ENCODE measurements at places on chromosomes 4 and X.

- no peak for DNase-seq
These were observed 634.8 kb upstream of the MAGEB2 start for GRCh38 chrX:29580560-29580959.

DNA sequence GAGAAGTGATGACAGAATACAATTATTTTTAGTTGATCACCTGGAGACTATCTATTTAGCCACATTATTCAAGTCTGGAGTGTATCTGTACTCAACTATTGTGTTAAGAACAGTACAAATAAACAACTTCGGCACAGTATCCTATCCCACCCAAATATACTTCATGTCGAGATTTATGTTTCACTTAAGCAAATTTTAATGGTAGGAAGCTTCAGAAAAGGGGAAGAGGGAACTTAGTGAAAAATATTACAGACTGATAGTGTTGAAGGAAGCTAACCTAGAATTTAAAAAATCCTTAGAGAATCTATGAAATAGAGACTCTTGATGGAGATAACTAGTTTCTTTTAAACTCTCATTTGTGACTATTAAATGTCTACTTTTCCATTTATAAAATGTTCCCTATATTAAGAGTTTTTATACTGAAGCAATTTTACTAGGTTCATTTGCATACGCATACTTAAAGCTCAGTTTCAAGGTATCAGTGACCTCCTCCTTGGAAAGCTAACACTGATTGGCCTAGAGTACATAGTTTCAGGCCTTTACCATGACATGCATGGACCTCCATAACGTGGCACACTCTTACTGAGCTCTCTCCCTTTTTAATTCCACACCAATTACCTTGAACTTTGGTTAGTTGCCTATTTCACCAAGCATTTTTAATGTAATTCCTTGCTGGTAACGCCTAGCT is 197.7 kb downstream of the CAMK2D start:
- DNase-seq: no peak

DNA sequence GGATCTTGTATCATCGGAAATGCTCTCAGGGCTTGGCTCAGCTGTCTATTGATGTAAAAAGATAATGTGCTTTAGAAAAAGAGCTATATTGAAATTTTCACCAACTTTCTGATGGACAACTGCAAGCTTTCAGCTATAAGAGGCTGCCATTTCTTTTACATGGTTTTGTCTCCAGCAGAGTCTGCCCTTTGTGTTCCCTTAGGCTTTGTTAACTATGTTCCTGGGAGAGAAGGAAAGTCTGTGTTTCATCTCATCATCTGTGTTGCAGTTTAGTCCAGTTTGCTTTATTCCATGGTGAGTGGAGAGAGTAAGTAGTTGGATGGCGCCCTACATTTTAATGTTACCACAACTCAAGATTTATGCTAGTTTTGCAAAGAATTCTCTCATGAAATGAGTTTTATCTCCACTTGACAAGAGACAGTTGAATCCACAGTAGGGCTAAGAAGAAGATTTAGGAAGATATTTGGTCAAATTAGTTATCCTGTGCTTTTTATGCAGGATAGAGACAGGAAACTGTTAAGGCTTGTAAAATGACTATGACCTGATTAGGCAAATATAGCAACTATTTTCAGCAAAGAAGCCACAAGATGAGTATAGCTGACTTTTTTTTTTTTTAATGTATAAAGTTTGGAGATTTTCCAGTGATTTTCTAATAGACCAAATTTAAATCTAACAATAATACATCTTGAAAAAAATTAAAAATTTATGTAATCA is 16.5 kb downstream of the SEPTIN11 start:
- no peak for DNase-seq

DNA sequence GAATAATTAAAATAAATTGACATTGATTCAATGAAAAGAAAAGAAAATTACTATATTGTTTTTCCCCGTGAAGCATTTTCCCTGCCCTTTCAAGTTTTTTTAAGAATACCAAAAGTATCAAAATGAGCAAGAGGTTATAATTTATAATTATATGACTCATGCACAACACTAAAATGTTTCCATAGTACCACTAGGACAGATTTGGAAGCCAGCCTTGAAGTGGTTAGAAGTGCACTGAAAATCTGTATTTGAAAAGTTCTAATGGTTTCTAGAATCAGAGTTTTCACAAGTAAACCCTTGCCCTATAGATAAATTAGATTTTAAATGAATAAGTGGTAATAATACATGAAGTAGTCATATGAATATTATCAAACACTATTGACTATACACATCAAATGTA is 140.9 kb downstream of the HNRNPD start:
- DNase-seq: no peak

DNA sequence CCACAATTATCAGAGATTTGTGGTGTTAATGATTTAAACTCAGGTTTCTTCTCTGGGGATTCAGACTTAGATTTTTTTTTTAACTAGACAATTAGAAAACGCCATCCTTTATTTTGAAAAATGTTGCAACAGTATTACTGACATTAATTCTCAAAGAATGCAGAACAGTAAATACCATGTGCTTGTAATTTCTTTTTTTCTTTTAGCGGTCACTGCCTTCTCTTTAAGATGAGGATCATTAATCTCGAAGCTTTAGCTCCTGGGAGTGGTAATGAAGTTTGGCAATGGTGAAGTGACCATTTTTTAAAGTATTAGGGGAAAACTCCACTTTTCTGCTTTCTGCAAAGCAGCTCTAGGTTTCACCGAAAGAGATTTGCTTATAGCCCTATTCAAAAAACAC is 164.0 kb upstream of the MBNL3 start:
- no peak for DNase-seq

- no peak for DNase-seq
These were observed 3.7 kb downstream of the SRPX2 start for GRCh38 chrX:100647739-100648138.

- no peak for DNase-seq
These were observed 86.4 kb upstream of the C4orf50 start for GRCh38 chr4:6104541-6105130.

DNA sequence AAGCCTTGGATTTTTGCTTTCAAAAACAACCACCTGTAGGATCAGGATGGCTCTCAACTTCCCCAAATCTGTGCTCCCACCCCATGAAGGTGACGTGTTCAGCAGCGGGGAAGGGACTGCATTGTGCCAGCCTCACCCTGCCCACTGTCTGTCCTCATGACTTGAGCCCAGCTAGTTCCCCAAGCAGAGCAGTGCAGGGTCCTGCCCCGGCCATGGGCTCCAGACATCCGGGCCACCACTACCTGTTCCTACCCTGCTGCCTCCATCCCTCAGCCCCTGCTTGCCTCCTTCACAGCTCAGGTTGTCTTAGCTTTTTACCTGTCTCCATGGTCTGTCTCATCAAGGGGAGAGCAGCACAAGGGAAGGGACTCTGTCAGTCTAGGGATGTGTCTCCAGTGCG is 11.4 kb upstream of the MAP9 start:
- no peak for DNase-seq

- DNase-seq: no peak
These were observed 401.0 kb downstream of the TMA16 start for GRCh38 chr4:163895378-163896005.

GRCh38 chr4:173519111-173520101 is 10.6 kb downstream of the HAND2 start:
- no peak for DNase-seq

DNA sequence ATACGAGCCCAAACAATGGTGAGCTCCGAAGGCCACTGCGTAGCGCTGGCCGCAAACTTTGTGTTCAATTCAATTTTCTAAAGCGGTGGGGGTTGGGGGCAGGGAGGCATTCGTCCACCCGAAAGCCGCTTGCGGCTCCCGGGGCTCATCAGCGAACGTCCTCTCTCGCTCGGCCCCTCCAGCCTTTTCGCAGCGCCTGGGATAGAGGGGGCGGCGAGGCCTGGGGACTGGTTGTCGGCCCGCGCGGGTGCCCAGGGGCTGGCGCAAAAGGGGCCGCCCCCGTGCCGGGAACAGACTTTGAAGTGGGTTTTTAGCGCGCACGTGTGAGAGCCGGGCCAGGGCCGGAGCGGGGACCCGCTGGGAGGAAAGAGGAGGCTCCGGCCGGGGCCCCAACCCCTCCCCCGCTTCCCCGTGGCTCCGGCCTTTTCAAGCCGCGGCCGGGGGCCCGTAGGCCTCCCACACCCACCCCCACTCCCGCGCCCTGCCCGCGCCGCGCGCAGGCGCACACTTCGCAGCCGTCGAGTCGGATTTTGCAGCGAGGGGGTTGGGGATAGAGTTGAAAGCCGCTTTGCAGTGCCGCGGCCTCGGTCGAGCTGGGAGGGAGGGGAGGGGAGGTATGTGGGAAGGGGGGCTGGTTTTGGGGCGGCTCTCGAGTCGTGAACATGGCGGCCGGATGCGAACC is 8.3 kb downstream of the ZIC3 start:
- DNase-seq: no peak

GRCh38 chr4:99606716-99607115 is 32.1 kb downstream of the MTTP start:
- no peak for DNase-seq

DNA sequence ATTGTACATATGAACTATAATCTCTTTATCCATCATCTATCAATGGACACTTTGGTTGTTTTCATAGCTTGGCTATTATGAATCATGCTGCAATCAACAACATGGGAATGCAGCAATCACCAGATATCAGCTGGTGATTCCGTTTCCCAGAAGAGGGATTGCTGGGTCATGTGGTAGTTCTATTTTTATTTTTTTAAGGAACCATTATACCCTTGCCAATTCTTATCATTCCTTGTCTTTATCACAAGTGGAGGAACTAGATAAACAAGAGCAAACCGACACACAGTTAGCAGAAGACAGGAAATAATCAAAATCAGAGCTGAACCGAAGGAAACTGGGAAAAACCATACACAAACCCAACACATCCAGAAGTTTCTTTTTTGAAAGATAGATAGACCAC is 14.5 kb upstream of the LNX1 start:
- no peak for DNase-seq

DNA sequence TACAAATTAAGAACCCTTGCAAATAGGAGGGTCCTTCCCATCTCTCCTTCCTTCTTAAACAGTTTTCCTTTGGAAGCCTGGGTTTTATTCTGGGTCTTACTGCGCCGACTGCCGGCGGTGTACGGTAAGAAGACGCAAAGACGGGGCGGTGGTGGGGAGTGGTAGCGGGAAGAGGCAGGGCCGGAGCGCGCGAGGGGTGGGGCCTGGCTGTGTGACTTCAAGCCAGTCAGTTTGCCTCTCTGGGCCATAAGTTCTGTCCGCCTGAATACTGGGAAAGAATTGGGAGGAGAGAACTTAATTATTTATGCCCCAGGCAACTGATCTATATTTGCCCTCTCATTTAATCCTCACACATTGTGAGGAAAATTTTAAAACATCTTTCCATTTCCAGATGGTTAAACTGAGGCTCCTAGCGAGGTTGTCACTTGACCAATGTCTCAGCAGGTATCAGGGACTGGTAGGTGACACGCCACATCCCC is 726 bp upstream of the KANTR start:
- DNase-seq: peak; percentile 35

DNA sequence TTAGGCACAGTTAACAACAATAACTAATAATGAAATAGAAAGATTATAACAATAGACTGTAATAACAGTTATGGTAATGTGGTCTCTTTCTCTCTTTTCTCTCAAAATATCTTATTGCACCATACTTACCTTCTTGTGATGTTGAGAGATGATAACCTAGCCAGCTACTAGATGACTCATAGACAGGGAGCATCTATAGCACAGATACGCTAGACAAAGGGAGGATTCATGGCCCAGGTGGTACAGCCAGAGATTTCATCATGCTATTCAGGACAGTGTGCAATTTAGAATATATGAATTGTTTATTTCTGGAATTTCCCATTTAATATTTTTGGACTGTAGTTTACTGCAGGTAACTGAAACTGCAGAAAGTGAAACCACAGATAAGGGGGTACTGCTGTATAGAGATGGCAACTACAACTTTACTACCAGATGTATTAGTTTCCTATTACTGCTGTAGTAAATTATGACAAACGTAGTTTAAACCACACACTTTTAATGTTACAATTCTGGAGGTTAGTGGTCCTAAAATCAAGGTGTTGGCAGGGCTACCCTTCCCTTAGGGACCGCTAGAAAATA is 41.8 kb upstream of the MAGED1 start:
- no peak for DNase-seq

GRCh38 chr4:115113506-115114106 is at the start of gene NDST4:
Gene NDST4 (minus strand): TSS chr4:115113620. CDS start chr4:115077036, 36,584 bp downstream.
- DNase-seq: peak; percentile 3

DNA sequence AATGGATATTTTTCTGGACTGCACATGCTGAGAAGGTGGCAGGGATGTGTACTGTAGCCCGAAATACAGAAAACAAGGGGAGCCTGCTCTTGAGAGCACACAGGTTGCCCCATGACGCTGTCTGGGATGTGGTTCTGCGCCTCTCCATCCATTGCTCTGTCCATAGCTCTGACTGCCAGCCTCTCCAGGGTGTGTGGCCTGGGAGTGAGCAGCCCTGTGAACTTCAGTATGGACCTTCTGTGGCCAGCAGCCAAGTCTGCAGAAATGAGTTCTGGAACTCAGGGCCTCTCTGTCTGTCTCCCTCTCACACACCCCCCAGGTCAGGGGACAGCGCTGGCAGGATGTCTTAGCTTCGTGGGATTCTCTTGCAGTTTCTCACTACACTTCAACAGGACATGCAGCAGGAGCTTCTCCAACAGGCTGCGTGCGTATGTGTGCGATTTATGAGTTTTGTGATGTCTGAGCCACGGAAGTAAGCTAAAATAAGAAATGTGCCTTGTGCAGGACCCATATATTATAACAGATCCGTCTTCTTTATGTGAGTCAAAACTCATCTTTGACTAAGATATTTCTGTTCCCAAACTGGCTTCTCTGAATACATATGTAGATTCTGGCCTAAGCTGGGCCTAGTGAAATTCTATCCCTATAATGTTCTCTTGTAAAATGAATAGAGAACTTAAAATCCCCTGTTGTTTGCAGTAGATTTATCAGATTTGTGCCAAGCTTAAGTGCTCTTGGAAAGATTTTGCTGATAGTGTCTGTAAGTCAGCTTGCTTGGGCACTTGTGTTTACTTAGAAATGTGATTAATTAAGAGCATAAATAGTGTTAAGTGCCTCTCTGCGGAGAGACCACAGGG is 40.0 kb downstream of the PROM1 start:
- no peak for DNase-seq

DNA sequence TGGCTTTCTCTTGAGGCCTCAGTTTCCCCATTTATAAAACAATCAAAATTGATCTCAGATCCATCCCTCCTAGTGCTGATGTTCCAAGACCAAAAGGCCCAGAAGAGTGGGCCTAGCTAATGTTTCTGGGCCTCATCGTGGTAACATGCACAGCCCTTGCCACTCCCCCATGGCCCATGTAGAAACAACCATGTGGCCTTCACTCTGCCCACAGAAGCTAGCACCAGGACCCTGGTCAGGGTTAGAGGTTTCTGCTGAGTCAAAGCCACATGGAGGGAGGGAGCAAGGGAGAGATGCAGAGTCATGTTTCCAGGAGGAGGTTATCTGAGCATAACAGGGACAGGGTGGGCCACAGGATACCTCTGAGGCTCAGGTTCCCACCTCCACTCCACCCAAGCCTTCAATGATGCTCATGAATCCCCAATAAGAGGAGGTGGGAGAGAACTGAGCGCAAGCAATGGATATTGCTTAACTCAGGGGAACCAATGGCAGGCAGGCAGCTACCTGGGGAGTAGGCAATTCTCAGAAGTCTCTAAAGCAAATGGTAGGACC is 16.9 kb downstream of the OTUD5 start:
- no peak for DNase-seq

GRCh38 chr4:152359208-152360044 is 176.5 kb downstream of the FBXW7 start:
- DNase-seq: no peak

GRCh38 chr4:168893807-168894206 is 116.2 kb downstream of the CBR4 start:
- DNase-seq: no peak
